ENCODE measurements at places on chromosomes 1 and 21.

DNA sequence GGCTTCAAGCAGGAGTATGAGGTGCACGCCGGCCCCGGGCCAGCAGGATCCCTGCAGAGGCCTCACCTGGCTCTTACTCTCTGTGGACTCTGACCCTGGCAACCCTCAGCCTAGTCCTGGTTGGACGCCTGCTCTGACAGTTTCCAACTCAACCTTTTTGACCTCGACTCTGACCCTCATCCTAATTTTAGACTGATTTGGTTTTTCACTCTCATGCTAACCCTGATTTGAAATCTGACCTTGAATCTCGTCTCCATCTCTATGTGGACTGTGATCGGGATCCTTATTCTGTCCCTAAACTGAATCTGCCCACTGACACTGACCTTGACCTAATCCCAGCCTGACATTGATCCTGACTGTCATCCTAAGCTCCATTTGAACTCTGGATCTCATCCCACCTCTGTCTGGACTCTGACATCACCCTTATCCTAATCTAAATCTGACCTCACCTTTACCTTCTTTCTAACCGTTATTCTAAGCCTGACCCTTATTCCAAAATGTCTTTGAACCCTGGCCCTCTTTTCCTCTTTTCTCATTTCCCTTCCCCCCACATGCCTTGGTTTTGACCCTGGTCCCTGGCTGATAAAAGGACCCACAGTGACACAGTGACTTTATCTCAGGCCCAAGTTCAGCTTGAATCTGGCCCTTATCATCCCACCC is 67.8 kb downstream of the PTPRU start:
- no peak for DNase-seq

DNA sequence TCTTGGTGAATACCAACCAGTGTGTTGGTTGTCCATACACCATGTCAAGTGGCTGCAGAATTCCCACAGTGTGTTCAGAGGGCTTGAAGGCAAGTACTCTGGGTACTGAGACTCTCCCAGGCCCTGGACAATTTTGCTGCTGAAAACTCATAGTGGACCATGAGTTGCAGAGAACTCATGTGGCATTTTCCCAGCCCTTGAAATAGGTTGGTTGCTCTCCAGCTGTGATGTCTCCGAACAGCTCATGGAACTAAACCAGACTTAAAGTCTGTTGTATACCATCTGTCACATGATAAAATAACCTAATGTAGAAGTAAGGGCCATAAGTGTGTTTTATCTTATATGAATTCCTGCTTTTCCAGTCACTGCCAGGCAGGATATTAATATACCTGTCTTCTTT is 67.8 kb downstream of the RGS2 start:
- no peak for DNase-seq

DNA sequence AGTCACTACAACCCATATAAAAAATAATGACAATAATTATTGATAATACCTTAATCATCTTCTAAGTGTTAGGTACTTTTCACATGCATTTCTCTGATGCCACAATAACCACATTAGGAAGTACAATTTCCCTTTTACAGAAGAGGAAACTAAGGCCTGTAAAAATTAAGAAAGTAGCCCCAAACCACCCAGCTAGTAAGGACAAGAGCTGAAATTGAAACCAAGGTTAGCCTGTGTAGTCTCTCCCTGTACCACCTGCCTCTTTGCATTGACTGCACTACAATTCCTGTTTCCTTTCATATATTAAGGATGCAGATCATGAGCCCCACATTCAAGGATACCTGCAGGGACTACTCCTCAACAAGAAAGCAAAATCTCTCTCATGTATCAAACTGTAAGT is 288.8 kb downstream of the GPATCH2 start:
- no peak for DNase-seq

DNA sequence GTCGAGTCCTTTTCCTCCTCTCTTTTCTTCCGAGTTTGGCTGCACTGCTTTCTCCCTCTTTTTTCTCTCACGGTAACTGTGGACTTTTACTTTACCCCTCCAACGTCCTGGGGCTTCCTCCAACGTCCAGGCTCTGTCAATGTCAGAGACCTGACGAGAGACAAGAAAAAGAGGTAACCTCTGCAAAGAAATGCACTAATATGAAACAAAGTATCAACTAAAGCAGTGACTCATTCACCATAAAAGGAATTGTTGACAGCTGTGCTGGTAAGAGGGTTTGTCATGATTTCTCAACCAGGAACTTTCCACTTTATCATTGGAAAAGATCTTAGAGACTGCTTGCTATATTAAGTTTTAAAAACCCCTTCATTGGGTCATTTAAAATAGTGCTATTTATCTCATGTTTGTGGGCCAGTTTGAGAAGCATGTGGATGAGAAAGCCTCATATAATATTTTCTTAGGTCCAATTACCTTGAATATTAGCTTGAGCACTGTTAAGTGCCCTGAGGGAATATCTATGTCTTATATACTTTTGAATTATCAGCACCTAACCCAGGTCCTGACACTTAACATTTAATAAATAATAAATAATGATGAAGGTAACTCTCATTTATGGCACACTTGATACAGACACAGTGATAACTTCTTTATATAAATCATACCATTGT is at the start of gene GBP2:
GBP2 (minus strand) TSS at position 202 of the 668 bp plus-strand sequence. CDS start 4,148 bp downstream, outside the sequence.
- DNase-seq, result peak; percentile 46

DNA sequence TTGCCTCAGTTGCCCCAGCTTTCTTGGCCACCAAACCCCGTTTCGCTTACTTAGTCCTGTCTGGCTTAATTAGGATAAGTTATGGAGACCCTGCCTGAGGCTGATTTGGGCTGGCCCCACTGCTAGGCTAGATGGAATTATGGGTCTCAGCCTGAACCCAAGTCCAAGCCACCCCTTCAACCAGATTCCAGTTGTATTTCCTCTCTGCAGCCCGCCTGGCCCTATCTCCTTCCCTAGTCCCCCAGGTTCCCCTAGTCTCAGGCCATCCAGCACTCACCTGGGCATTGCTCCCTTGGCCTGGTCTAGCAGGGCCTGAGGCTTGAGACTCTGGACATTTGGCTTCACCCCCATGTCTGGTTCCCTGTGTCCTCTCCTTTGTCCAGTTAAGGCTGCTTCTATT is 111.7 kb upstream of the IPO9 start:
- no peak for DNase-seq

DNA sequence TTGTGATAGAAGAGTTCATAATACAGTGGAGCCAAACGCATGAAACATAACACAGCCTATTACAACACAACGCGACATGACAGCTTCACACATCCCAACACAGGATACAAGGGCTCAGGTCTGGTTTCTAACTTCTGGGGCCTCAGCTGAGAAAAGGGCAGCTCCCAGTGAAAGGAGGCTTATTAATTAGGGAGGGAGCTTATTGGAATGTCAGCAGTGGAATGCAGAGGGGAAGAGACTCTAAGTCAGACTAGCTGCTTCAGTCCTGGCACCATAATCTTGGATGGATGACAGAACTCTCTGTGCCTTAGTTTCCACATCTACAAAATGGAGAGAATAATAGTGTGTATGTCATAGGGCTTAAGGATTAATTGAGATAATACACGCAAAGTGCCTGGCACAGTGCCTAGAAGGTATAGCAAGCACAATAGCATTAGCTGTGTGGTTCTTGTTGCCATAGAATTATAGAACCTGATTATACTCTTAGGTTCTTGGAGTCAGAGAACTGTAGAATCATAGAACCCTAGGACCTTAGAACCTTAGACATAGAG is 22.7 kb upstream of the SLC2A1 start:
- DNase-seq, result no peak

GRCh38 chr1:176765608-176766007 is 302.6 kb downstream of the PAPPA2 start:
- DNase-seq, result no peak

DNA sequence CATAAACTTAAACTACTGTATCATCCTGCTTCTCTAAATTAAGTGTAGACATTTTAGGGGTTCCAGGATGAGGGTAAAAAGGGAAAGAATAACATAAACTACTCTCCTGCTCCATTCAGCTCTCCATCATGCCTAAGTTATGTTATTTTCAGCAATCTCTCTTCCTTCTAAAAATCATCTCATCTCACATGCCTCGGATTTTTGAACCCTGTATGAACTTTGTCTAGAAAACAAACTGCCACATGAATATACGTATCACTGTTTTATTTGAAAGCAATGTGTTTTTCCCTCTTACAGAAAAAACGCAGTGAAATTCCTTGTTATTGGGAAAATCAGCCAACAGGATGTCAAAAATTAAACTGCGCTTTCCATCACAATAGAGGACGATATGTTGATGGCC is 32.6 kb downstream of the ZBED6 start:
- DNase-seq, result no peak

- DNase-seq, result peak; percentile 85
These were observed 61.8 kb upstream of the NBL1 start for GRCh38 chr1:19582318-19582717.

- no peak for DNase-seq
These were observed 5.7 kb downstream of the MYBPH start for GRCh38 chr1:203169770-203170520.

GRCh38 chr1:33460947-33461629 is 11.4 kb upstream of the ZSCAN20 start:
- no peak for DNase-seq

DNA sequence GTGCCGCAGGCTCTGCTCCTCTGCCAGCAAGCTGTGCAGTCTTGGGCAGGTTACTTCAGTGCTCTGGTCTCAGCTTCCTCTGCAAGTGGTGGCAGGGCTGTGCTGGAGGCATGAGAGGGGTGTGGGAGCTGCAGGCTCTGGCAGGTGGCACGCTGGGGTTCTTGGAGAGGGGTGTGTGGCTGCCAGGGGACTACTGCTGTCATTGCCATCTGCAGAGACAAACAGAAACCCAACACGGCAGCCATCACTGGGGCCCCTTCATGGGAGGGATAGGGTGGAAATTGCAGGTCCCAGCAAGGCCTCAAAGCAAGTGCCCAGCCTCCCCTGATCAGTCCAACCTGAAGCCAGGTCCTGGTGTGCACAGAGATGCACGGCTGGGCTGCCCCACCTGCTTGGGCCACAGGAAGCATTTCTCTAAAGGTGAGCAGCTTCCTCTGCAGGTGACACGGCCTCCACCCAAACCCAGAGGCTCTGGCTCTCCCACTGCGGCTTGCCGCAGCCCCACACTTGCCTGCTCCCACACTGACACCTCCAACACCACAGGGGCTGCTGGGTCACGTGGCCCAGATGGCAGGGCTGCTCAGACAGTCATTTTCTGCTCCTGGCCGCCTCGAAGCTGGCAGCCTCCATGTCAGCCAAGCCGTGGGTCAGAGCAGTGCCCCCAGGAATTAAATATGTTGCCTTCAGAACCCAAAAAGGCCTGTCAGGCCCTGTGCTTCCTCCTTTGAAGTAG is 4.1 kb upstream of the COL6A2 start:
- DNase-seq, result no peak
